ENCODE measurements at places on chromosomes 6 and 20.

GRCh38 chr6:131802347-131802746, 5.5 kb upstream of the ENPP1 start:
- DNase-seq: no peak

GRCh38 chr6:109743739-109744138, 52.6 kb downstream of the FIG4 start:
- no peak for DNase-seq

DNA sequence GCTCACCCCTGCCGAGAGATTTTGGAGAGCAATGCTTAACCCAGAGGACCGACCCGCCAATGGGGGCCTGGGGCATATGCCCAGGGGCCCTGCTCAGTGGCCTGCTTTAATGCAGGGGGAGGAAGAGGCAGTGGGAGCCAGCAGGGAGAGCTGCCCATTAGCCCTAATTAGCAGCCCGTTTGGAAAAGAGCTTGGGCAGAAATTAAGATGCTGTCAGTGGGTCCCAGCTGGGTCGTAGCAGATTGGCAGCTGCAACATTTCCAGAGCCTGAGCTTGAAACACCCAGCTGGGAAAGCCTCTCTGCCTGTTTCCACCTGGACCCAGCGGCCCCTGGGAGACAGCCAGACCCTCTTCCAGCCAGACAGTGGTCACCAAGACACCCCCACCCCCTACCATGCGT, 39.5 kb downstream of the CD40 start:
- no peak for DNase-seq

GRCh38 chr6:27275025-27275956, 27.8 kb downstream of the PRSS16 start:
- DNase-seq: no peak

- DNase-seq: no peak
These were observed 181.9 kb downstream of the TMEM200A start for GRCh38 chr6:130547723-130548122.

GRCh38 chr20:57465486-57465885, 59.5 kb downstream of the CTCFL start:
- no peak for DNase-seq

DNA sequence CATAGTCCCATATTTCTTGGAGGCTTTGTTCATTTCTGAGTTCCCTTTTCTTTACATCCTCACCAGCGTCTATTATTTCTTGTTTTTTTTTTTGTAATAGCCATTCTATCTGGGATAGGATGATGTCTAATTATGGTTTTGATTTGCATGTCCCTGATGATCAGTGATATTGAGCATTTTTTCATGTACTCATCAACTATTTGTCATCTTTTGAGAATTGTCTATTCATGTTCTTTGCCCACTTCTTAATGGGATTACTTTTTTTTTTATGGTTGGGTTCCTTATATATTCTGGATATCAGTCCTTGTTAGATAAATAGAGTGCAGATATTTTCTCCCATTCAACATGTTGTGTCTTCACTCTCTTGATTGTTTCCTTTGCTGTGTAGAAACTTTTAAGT, 42.1 kb downstream of the CYB5R4 start:
- no peak for DNase-seq

GRCh38 chr20:59518881-59519706, 85.2 kb upstream of the PHACTR3 start:
- DNase-seq: no peak

DNA sequence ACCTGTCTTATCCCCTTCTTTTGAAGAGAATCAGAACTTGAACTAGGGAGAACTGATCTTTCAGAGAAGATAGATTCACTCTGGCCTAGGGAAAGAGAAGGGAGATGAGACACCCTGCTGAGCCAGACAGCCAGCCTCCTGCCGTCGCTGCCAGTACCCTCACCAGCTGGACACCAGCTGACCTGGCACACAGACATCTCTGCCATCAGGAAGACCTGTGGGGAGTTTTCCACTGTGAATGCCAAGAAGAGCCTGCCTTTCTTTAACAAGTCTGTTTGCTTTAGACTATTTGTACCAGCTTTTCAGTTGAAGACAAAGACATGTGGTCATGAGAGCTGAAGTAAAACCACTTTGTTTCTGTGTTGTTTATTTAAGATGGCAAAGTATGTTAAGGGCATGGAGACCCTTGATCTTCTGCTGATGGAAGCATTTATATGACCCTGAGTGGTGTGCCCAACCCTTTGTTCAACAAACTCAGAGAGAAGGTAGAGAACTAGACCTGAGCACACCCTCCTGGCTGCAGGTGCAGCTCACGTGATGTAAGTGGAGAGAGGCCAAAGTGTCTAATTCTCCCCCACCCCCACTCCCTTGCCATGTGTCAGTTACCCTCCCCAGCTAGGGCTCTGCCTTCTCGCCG, 82.3 kb upstream of the SLC24A3 start:
- DNase-seq: no peak

GRCh38 chr20:56873836-56874235, 244.7 kb downstream of the TFAP2C start:
- no peak for DNase-seq

DNA sequence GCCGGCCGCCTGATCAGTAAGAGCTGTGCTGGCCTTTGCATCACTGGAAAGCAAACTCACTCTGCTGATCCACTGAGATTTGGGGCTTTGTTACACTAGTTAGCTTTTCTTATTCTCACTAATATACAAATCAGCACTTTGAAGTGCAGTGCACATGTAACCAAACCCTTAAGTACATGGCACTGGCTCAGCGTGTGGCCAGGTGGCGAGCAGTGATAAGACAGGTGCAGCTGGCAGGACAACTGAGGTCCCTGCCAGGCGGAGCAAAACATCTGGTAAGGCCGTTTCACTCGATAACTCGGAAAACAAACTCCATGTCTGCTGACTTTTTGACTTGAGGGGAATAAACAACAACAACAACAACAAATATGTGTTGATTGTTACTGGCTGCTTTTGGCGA, 11.0 kb downstream of the GFRA4 start:
- DNase-seq: no peak

GRCh38 chr20:36548006-36548315, 6.6 kb downstream of the MYL9 start:
- DNase-seq: no peak

- DNase-seq: no peak
These were observed 43.4 kb downstream of the NHSL1 start for GRCh38 chr6:138455746-138456400.

DNA sequence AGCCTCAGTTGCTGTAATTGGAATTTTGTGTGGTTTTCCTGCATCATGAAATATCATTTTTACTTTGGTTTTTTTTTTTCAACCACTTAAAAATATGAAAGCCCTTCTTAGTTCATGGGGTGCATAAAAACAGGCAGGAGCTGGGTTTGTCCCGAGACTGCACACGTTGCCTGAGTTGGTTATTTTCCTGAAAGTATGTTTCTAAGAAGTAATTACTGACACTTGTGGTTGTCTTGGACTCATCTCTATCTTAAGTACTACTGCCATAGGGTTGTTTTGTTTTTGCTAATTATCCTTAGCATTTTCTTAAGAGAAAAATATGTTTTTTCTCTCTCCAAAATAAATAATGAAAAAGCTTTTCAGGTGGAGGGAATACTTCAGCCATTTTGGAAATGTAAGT, 40.1 kb downstream of the FAM120B start:
- DNase-seq: no peak

DNA sequence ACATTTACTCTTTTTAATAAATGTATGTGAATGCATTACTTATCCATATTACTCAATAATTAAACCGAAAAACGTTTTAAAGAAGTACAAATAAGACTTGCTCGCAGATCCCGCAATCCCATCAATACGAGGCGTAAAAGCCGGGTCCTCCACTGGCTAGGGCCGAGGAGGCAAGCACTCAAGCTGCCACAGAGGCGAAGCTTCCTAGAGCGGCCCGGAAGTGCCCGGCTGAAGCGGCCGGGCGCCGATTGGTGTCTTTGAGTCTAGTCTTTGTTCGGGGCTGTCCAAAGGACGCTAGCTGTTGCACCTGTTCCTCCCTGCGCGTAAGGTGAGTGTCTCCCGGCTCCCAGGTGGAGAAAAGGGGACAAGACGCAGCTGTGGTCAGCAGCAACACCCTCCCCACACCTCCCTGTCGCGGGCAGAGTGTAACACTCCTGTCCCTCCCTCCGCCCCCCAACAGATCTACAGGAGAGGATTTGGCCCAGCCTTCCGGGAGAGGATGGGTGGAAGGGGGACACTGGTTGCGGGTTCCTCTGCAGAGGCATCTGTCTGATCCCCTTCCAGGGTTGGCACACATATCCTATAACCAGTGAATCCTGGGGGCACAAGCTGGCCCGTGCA, at the start of gene ZSCAN16:
ZSCAN16 (plus strand) TSS at position 260 of the 621 bp plus-strand sequence. CDS start 835 bp downstream, outside the sequence.
- DNase-seq: no peak

DNA sequence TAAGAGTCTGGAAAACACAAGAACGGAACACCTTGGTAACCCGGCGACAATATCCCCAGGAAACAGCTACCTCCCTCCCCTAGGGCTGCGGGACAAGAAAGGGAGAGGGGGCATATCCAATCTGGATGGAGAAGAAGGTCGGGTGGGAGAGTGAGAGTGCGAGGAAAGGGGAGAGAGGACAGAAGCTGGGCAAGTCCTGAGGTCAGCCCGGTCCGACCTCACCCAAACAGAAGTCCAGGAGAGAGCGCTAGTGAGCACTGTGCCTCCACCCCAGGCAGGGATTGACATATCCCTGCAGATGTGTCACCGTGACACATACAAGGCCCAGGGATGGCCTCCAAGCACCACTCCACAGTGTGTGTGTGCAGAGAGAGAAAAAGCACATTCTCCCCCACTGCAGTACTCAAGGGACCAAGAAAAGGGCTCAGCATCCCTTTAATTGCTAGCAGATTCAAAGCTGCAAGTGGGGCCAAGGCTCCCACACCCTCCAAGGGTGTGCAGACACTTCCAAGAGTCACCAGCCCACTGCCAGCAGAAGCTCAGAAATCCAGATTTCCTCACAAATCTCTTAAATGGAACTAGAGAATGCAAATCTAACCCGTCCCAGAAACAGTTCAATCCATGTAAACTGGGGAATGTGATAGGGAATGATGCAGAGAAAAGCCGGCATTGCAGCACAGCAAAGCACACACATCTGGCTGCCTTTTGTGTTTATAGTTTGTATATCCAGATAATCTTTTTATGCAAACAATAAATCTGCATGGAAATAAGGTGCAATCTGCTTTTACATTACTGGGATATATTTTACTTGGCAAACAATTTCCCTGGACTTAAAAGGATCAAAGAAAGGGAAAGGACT, 3.1 kb downstream of the PXDC1 start:
- DNase-seq: no peak

- DNase-seq: peak; percentile 62
These were observed 11.7 kb downstream of the C20orf96 start for GRCh38 chr20:278607-279571.

- no peak for DNase-seq
These were observed 107.4 kb downstream of the SULF2 start for GRCh38 chr20:47677635-47678453.

- no peak for DNase-seq
These were observed 133.5 kb upstream of the CLDN20 start for GRCh38 chr6:155130161-155130853.

GRCh38 chr6:169224185-169224695, 29.4 kb downstream of the THBS2 start:
- DNase-seq: peak; percentile 90

GRCh38 chr20:17605131-17605660, 35.3 kb downstream of the DSTN start:
- no peak for DNase-seq

GRCh38 chr6:134979142-134979541, 29.2 kb upstream of the ALDH8A1 start:
- no peak for DNase-seq

GRCh38 chr6:163457637-163458561, 43.4 kb downstream of the QKI start:
- no peak for DNase-seq

- DNase-seq: no peak
These were observed 133.4 kb upstream of the CDH4 start for GRCh38 chr20:61118429-61119224.

All from vagina (tissue), 2 donors.